CD4-positive, alpha-beta memory T cell (primary cell): ENCODE measurements at places on chromosomes 12 and 14.

DNA sequence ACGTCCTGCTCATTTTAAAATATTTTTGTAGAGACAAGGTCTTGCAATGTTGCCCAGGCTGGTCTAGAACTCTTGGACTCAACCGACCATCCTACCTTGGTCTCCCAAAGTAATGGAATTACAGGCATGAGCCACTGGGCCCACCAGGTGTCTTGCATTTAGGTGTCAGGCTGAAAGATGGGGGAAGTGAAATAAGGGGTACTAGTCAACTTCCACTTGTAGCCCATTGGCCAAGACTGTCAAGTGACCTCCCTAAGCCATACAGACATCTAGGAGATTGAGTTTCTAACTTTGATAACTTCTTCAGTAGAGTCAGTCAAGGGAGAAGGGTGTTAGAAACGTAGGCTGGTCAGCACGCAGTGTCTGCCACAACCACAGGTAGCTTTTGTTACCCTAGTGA, 32.0 kb downstream of the ARF6 start:
- no peak for DNase-seq

DNA sequence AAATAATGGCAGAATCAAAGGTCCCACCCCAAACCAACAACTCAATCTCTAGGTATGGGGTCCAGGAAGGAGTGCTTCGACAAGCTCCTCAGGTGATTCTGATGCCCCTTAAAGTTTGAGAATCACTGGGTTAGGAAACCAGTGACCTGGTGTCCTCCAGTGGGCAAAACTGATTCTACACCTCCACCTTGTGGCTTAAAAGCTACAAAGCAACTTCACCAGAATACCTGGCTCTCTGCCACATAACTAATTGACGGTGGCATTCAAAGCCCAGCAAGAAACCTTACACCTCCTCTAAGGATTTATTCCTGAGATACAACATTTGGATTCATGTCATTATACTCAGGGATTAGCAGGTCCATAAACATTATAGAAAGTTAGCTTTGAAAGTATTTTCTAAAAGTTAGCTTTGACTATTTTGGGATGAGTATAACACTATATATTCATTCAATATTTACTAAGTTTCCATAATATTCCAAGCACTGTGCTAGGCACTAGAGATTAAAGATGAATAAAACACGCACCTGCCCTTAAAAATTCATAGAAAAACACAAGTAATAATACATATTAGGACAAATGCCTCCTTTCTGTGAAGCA, 45.4 kb downstream of the DCAF5 start:
- DNase-seq, result peak; percentile 46

DNA sequence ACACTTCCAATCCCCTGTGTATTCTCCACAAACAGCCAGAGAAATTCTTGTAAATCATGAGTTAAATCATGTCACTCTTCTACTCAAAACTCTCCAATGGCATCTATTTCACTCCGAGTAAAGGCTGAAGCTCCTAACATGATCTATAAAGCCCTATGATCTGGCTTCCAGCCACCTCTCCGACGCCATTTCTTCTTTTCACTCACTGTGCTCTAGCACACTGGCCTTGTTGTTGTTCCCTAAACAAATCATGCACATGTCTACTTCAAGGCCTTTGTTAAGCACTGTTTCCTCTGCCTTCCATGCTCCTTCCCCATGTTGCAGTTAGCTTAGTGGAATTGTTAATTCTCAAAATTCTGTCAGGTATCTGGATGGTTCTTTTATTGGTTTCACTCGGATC, 30.1 kb upstream of the MTERF2 start:
- DNase-seq, result no peak

DNA sequence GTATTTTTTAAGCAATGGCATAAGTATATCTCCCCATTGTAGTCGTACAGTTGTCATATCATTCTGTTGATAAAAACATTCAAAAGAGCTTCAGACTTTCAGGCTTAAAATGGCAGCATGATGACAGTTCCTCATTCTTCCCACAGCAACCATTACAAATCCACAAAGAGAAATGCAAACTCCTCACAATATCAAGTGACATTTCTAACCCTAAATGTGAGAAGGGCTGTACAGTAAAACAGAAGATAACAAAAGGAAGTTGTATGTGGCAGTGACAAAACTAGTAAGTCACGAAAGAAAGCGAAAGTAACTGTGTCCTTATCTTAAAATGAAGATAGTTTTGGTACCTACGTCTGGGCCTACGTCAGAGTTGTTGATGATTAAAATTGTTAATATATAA, 46.7 kb downstream of the GXYLT1 start:
- peak; percentile 76 for DNase-seq

DNA sequence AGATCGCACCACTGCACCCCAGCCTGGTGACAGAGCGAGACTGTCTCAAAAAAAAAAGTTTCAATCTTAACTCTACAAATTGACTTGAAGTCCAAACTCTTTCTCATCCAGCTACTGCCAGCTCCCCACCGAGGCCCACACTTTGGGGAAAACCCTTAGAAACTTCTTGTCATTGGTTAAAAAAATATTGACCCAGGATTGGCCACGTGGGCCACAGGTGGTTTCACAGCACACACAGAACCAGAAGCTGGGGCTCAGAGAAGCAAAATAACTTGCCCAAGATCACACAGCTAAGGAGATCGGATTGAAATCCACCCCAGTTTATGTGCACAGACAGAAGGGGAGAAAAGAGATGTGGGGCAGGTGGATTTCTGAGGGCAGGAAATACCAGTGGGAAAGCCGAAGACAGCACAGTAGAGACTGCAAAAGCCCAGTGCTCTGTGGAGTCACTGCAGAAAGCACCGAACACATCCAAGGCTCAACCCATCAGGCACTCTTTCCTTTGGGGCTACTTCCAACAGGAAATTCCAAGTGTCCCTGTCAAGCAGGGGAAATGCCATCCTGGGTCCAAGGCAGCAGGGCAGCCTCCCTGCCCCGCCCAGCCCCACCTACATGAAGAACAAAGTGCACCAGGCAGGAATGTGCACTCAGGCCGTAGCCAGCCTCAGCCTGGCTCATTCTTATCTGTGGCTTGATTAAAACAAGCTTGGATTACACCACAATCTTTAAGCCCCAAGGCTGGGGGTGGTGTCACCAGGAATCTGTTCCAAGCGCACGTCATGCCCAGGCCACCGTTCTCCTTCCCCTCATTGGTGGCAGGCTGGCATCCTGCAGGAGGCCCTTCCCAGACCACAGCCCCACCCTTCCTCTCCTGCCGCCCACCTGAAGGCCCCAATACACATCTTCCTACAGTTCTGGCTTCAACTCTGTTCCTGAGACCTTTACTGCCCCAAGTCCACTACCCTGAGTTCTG, 72.5 kb downstream of the ITPK1 start:
- no peak for DNase-seq

GRCh38 chr12:127455347-127456265, 811.4 kb upstream of the TMEM132C start:
- no peak for DNase-seq

- DNase-seq, result no peak
Measured at GRCh38 chr14:105525861-105526775, at the start of gene TMEM121. TSS of gene TMEM121 (plus strand) at chr14:105526583. CDS start at chr14:105528835, 2,252 bp downstream.

DNA sequence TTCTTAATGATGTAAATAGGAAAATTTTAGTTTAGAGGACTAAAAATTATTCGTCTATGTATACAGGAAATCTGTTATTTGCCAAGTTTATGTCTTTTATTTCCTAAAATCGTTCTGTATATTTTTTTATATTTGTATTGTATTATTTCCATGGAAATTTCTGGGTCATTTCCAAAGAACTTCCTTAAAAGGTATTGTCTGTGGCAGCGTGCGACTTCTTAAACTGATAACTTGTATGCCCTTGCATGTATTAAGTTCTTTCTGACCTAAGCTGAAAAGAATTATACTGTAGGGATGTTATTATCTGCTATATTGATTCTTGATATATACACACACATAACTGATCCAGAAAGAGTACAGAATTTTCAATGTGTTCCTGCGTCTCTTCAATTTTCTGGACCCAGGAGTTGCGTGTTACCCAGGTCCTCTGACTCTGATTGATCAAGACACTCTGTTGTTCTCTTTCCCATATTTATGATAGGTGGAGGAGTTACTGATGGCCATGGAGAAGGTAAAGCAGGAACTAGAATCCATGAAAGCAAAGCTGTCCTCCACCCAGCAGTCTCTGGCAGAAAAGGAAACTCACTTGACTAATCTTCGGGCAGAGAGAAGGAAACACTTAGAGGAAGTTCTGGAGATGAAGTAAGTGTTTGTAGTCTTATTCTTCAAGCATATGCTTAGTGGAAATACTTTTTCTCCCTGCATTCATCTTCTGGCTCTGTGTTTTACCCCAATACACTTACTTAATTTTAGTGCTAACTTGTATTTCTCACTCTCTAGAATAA, 298.5 kb downstream of the ERC1 start:
- no peak for DNase-seq

DNA sequence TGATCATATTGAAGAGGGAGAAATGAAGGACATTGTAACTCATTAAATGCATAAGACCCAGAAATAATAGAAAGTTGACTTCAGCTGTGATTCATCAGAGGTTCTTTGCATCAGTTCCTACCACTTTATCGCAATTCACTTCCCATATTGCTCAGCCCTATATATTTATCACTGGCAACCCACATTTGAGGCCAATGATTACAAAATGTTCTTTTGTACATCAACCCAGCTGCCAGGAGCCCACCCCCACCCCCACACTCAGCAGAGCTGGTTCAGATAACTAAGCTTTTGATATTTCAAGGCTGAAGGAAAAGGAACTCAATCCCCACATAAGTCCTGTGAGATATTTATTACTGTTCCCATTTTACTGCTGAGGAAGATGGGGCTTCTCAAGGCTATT, 51.2 kb upstream of the TMPO start:
- DNase-seq, result no peak

DNA sequence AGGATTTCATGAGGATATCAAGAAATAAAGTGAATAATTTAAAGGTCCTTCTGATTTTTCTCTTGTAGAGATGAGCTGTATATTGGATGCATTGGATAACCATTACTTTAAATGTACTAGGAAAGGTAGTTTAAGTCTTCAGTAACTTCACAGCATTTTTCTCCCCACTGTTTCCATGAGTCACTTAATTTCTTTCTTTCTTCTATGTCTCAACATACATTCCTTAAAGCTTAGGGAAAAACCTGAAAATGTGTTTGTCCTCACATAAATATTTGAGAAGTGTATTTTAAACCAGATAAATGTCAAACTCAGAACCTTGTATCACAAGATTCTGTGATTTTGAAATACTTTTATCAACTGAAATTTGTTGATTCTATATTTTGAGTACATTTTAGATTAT, 1970.2 kb upstream of the FLRT2 start:
- no peak for DNase-seq

GRCh38 chr14:53964249-53964648, 7.6 kb upstream of the BMP4 start:
- DNase-seq, result no peak

DNA sequence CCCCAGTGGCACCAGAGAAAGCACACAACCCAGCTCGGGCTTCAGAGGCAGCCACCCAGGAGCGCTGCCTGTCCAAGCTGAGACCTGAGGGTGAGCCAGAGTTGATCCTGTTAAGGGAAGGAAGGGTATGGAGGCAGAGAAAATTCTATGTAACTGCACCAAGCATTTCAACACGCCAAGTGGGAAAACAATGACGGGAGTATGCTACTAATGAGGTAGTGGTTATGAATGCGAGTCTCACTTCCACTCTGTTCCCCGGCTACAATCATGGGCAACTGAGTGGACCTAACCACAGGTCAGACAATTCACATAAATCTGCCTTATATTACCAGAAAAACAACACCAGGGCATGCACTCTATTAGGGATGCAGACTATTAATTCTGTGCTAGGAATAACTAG, 9.9 kb downstream of the ATG14 start:
- DNase-seq, result no peak
